ENCODE measurements at places on chromosomes 16 and 17.

- no peak for DNase-seq
These were observed 11.9 kb downstream of the CTRL start for GRCh38 chr16:67919622-67920221.

GRCh38 chr16:27179500-27180072 lies 23.7 kb upstream of the KDM8 start:
- peak; percentile 19 for DNase-seq

- no peak for DNase-seq
These were observed 11.3 kb downstream of the TIMM22 start for GRCh38 chr17:1008008-1008761.

GRCh38 chr16:78763821-78764440 lies 664.5 kb downstream of the WWOX start:
- DNase-seq, result no peak

GRCh38 chr16:83138976-83139690 lies 512.4 kb downstream of the CDH13 start:
- no peak for DNase-seq

- DNase-seq, result no peak
These were observed 47.0 kb downstream of the MYO18A start for GRCh38 chr17:29133121-29133713.

- DNase-seq, result no peak
These were observed 126.2 kb downstream of the CPPED1 start for GRCh38 chr16:12677502-12677901.

- DNase-seq, result no peak
These were observed 54.2 kb upstream of the PMFBP1 start for GRCh38 chr16:72226136-72226535.

- DNase-seq, result peak; percentile 46
These were observed 13.7 kb downstream of the PITPNC1 start for GRCh38 chr17:67390646-67391361.

- DNase-seq, result no peak
These were observed 64.2 kb downstream of the SLC39A11 start for GRCh38 chr17:73028299-73028755.

DNA sequence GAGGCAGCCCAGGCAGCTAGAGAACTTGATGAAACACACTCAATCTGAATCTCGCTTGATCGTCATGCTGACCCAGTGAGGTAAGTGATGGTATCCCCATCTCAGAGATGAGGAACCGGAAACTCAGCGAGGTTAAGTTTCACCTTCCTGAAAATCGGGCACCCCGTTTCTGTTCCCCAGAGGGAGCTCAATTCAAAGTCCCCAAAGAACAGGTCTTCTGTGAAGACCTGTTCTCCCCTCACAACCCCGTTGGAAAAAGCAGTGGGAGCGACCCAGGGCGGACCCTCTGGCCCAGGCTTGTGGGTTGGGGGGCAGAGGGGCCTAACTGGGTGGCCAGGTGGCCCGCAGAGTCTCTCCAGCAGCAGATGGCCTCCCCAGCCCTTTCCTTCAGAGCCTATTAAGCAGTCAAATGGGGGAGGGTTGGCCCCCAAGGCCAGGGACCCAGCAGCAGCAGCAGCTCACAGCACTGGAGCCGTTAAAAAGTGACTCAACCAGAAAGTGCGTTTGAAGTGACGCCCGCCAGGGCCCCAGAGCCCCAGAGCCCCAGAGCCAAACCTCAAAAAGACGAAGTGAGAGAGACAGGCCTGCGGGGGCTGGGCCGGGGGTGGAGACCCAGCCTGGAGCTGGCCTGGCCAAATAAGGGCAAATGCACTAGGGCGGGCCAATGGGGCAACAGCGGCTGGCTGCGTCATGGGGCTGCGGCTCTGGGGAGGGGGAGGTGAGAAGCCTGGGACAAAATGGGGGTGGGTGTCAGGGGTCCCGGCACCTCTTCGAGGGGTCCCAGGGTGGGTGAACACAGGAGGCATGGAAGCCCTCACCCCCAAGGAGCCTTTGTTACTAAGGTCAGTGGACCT lies 9.2 kb upstream of the TSPOAP1 start:
- peak; percentile 57 for DNase-seq

GRCh38 chr16:11620243-11621003 lies 33.7 kb upstream of the LITAF start:
- DNase-seq, result no peak

GRCh38 chr16:75311383-75311938 lies 60.0 kb upstream of the BCAR1 start:
- no peak for DNase-seq

GRCh38 chr17:61366715-61367413 lies 32.8 kb upstream of the TBX2 start:
- no peak for DNase-seq

DNA sequence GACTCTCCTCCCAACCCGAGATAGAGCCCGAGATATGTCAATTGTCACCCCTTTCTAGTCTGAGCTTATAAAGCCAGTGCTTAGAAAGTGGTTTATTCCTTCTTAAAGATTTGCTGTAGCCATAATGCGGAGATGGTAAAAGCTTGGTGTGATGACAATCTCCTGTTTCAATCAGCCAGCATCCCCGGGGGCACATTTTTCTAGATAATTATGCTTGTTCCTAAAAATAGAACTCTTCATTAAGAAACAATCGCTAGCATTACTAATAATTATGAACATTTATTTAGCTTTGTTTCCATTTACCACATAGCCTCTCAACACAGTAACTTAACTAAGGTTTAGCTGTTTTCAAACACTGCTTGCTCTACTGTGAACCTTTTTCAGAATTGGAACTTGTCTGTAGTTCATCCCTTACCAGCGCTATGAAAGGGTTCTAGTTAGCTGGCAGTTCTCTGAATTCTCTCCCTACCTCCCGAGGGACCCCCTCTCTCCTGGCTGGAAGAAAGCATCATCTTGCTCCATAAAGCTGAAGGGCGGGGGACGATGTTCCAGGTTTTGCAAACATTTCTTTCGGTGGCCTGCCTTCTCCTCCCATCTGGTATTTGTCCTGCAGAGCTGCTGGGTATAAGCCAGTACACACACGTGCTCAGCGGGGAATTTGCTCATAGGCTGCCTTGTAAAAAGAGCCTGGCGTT lies 922 bp upstream of the MRPL58 start:
- DNase-seq, result no peak

GRCh38 chr17:75182319-75182568 lies 515 bp downstream of the SUMO2 start:
- no peak for DNase-seq

DNA sequence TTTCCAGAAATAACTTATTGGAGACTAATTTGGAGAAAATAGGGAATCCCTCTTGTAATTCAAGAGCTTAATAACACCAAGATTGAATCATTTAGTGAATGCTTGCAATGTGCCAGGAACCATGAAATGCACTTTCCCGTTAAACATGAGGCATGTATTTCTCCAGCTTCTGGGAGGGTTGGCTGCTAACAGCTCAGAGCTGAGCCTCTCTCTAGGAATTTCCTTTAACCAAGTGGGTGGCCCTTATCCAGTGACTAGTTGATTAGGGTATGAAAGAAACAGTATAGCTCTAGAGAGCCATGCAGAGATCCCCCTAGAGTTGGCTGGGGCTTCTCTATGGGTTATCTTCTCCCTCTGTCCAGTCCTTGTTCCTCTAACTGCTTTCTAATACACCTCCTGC lies 356.4 kb upstream of the GOT2 start:
- no peak for DNase-seq

DNA sequence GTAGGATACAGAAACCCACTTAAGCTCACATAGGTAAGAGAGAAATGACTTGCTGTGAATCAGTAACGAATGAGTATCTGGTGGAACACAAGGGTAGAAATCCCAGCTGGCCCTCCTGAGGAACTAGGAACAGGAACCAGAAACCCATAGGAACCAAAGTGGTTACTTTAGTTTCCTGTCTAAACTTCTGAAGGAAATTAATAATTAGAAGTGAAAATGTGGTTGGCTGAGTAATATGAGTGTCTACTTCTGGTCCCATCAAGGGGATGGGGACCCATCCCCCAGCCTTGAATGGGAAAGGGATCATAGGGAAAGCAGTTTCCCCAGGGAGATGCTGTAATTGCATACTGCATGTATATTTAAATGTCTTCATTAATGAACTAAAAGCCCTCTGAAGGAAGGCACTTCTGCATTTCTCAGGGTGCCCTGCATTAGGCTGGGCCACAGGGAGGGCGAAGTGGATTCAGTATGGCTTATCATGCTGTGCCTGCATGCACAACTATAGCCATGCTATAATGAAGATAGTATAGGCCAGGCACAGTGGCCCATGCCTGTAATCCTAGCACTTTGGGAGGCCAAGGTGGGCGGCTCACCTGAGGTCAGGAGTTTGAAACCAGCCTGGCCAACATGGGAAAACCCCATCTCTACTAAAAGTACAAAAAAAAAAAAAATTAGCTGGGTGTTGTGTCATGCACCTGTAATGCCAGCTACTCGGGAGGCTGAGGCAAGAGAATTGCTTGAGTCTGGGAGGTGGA lies 45.6 kb downstream of the CYB5B start:
- no peak for DNase-seq

GRCh38 chr16:23514381-23515152 lies 4.3 kb upstream of the GGA2 start:
- no peak for DNase-seq

- DNase-seq, result no peak
These were observed 156.3 kb upstream of the IRX3 start for GRCh38 chr16:54442864-54443263.

DNA sequence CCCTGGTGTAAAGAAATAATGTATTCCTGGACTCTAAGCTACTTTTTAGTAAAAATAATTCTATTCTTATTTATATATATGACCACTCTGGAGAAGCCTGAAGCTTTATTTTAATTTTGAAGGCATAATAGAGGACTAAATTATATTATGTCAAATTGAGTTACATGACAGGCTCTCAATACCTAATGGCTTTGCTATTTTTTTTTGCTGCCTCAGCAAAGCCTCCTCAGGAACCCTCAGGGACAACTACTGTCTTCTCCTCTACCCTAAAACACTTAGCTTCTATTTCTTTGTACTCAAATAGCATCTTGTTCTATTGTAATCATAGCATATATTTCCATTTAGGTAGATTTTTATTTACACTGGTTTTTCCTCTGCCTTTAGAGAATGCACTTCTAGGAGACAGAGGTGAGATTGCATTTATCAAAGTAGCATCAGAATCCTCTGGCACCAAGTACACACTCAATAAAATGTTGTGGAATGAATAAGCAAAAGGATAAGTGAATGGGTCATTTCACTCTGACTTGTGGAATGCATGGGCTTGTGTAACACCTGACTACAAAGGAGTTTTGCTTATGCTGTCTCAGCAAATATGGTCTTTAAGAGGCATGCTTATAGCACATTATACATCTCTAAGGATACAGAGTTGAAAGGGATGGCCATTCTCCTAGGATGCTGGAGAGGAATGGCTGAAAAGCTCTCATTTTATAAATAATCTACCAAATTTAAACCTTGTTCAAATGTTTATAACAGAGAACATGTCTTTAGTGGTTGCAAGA lies 605.2 kb downstream of the KCNJ2 start:
- DNase-seq, result no peak

GRCh38 chr16:83355570-83356218 lies 452.1 kb upstream of the HSBP1 start:
- no peak for DNase-seq

DNA sequence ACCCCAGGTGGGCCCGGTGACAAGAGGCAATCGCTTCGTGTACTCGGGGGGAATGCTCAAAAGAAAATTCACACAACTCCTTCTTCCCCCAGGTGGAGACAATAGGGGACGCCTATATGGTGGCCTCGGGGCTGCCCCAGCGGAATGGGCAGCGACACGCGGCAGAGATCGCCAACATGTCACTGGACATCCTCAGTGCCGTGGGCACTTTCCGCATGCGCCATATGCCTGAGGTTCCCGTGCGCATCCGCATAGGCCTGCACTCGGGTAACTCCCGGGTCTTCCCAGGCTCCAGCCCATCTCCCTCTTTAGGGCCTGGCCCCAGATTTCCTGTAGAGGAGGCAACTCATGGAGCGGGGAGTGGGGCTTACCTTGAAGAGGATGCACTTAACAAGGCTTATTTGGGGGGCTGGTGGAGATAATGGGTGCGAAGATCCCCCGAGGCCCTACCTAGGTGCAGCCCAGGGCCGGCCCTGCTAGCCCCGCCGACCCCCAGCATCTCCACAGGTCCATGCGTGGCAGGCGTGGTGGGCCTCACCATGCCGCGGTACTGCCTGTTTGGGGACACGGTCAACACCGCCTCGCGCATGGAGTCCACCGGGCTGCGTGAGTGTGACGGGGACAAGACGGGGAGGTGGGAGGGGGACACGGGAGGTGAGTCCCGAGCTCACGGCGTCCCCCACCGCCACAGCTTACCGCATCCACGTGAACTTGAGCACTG lies 13.0 kb downstream of the GUCY2D start:
- no peak for DNase-seq

DNA sequence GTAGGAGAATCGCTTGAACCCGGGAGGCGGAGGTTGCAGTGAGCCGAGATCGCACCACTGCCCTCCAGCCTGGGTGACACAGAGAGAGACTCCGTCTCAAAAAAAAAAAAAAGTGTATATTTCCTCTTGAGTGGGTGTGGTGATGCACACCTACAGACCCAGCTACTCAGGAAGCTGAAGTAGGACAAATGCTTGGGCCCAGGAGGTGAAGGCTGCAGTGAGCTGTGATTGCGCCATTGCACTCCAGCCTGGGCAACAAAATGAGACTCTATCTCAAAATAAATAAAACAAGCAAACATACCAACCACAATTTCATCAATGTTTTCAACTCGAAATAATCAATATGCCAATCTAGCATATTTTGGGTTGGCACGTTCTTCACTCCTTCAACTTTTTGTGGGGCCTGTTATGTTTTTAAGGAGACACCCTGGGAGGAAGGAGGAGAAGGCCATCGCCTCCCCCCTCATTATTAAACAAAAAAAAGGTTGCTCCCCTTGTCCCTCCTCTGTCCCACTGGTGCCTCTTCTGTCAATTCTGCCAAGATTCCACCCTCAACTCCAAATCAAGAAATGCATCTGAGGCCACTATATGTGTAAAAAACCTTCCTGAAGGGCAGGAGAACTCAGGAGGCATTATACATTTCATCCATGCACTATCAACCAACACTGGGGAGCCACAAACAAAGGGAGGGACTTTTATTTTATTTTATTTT lies 52.4 kb upstream of the ATF7IP2 start:
- no peak for DNase-seq

DNA sequence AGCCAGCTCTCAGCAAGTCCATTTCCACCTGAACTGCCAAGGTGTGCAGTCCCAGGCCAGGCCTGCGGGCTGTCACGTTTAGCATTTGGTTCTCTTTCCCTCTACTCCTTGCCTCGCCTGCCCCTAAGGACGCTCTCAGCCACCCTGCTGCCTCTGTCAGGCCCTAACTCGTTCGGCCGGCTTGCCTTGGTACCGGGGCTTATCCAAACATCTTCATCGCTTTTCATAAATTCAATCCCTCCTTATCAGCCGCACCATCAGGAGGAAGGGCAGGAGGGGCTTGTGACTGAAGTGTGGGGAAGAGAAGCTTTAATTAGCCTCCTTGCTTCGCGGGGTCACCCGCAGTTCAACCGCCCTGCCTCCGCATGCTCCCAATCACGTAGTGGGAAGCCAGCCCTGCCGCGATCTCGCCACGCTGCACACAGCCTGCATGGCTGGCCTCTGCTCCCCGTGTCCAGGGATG lies 231.1 kb downstream of the SOX9 start:
- no peak for DNase-seq

- no peak for DNase-seq
These were observed 35.7 kb upstream of the TRAP1 start for GRCh38 chr16:3752984-3753383.

- no peak for DNase-seq
These were observed 10.2 kb upstream of the ETV4 start for GRCh38 chr17:43556292-43556691.
